ENCODE measurements at places on chromosomes 3 and 15.

DNA sequence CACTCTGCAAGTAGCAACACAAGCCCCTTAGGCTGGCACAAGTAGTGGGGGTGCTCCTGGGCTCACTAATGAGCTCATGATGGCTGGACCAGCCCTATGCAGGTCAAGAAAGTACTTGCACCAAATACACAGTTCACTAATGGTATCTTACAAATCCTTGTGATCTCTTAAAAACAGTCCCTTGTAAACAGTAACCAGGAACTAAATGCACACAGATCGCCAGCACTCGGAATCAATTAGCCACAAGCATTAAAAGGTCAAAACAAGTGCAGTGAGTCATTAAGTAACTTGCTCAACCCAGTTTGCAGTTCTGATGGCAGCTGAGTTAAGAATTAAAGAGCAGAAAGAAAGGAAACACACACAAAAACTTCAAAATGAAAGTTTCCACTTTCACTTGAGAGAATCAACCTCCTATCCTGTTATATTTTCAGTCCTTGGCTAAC is 43.2 kb downstream of the ARHGEF3 start:
- no peak for DNase-seq

- DNase-seq = no peak
Observed at GRCh38 chr3:36796161-36796560, 31.8 kb upstream of the DCLK3 start.

DNA sequence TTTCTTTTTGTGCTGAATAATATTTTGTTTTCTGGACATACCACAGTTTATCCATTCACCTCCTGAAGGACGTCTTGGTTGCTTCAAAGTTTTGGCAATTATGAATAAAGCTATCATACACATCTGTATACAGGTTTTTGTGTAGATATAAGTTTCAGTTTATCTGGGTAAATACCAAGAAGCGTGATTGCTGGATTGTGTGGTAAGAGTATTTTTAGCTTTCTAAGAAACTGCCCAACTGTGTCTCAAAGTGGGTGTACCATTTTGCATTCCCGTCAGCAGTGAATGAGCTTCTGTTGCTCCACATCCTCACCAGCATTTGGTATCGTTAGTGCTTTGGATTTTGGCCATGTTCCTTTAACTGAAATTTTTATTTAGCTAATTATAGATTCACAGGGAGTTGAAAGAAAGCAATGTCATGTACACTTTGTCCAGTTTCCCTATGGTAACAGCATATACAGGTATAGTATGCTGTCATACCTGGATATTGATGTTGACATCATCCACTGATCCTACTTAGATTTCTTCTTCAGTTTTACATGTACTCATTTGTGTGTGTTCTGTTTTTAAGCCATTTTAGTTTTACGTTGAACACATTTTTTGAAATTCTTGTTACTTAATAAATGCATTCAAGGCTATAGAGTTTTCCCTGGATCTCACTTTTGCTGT is 11.9 kb downstream of the ARID3B start:
- no peak for DNase-seq

DNA sequence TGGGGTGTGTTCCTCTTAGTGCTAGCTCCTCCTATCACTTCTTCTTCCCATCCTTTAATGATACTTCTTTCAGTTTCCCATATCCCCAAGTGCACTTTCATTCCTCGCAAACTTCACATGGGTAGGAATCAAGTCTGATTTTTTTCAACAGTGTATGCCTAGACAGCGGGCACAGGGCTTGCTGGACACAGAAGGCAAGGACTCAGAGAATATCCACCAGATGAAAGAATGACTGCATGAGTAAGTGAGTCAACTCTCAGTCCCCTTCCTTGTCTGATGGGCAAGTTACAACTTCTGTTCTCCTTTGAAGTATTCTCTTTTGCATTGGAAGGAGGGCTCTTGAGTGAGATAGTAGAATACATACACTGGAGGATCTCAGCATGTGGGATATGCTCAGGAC is 3.1 kb upstream of the SQOR start:
- DNase-seq = no peak

DNA sequence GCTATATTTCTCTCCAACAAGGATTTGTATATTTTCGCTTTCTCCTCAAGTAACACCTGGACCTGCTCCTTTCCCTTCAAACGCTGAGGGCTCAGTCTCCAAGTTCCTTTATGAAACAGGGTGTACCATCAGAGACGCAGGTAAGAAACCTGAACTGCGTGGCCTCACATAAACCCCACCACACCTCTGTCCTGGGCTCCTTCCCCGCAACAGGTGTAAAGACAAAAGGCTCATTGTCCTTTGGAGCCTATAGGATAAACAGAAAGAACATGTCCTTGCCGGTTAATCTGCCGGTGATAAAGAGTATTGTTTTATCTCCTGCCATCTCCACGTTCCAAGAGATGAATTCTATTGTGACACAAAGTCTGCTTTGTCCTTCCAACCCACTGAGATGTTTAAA is 111.8 kb upstream of the ADAMTS9 start:
- DNase-seq = no peak

- no peak for DNase-seq
Observed at GRCh38 chr3:49609815-49610214, 55.5 kb downstream of the BSN start.

DNA sequence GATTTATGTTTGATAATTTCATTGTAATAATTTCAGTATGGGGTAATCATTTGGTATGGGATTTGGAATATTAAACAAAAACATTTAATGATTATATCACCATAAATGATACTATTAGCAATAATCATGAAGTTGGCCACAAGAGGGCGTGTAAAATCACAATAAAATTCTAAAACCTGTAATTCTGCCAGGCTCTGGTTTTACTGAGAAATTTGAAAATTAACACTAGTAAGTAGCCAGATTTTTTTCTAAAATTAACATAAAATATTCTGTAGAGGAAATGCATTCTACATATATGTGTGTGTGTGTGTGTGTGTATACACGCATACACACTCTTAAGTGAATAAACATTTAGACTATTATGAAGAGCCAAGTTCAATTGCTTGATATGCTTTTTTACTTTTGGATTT is 40.5 kb downstream of the FEZF2 start:
- DNase-seq = no peak

Measured in spleen (tissue), 13 donors.